Activated naive CD4-positive, alpha-beta T cell treated with anti-CD3 and anti-CD28 coated beads for 36 hours (primary cell): ENCODE measurements at places on chromosomes 6 and 20. TPM values are rescaled to one million over a fixed set of nuclear protein-coding genes. Genes with fewer than 3 reads are reported as not detected.
A peak's percentile ranks its signal among the peaks of the same experiment; 100 is the strongest.

GRCh38 chr6:139060332-139060731 lies 31.8 kb downstream of the ABRACL start:
- peak; percentile 50 for DNase-seq

DNA sequence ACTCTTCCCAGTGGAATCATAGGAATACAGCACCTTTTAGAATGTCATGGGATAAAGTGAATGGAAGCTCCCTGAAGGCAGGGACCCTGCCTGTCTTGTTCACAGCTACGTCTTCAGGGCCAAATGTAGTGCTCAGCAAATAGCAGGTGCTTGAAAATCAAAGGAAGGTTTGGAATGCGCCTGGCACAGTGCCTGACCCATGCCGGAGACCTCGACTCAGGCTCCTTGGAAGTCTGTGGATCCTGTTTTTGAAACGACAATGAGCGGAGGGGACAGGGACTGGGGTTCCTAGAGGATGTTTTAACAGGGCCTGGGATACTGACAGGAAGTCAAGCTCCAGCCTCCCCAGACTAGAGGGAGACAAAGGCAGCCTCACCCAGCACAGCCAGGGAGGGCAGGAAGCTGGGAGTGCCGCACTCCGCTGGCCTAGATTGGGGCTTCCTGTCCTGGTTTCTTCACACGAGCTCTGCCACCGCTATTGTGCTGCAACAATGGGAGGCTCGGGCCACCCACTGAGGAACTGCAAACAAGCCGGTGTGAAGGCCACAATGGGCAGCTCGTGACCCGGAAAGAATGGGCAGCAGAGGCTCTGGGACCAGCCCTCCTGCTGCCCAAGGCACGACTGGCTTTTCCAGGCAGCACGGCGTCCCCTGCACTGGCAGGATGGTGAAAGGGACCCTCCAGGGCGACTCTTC lies 76.7 kb downstream of the PREX1 start:
- DNase-seq: peak; percentile 53

- DNase-seq: no peak
These were observed 14.8 kb upstream of the CHMP4B start for GRCh38 chr20:33796263-33796906.

DNA sequence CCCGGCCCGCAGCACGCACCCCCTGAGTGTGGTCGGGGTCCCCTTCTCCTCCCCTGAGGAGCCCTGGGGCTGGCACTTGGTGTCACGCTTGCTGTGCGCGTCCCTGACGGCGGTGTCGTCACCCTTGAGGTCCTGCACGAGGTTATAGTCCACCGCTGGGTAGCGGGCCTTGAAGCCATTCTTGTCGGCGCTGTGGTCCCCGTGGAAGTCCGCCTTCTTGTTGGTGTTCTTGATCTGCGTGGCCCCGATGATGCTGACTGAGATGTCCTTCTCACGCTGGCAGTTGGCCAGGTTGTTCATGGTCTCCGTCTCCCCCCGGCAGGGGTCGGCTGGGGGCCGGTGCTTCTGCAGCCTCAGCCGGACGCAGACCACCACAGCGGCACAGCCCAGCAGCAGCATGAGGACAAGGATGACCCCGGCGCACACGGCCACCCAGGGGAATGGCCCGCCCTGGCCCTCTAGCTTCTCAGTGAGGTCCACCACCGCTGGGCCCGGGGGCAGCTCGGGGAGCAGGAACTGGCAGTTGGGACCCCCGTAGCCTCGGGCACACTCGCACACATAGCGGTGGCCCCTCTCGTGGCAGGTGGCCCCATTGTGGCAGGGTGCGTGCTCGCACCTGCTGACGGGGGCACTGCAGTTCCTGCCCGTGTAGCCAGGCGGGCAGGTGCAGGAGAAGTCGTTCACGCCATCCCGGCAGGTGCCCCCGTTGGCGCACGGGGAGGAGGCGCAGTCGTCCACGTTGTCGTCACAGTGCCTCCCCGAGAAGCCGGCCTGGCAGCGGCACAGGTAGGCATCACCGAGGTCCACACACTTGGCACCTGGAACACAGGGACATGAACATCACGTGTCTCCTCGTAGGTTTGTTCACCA lies 7.4 kb downstream of the DLL1 start:
- no peak for DNase-seq

BTN1A1 gene
- 0.07 TPM for total RNA-seq
